ENCODE measurements at places on chromosomes 2 and 18. TPM values are rescaled to one million over a fixed set of nuclear protein-coding genes. Genes with fewer than 3 reads are reported as not detected.

Gene TGIF1
- polyA plus RNA-seq: 81.7 TPM

Gene CDH7
- polyA plus RNA-seq: 19.6 TPM

Gene ICOS
- polyA plus RNA-seq: 0.06 TPM

Gene MOCOS
- 1.1 TPM for polyA plus RNA-seq

Gene ZBTB7C
- polyA plus RNA-seq: 12.6 TPM

Gene GRP
- not detected for polyA plus RNA-seq

Gene ALK
- 0.31 TPM for polyA plus RNA-seq

Gene KCNG2
- not detected for polyA plus RNA-seq

Gene PLGLB1
- polyA plus RNA-seq: 7.8 TPM

Gene SCN7A
- polyA plus RNA-seq: 12.7 TPM

Gene CRYGD
- not detected for polyA plus RNA-seq

Gene RUFY4
- 0.24 TPM for polyA plus RNA-seq

Gene MCFD2
- 97.3 TPM for polyA plus RNA-seq

Gene CXCR1
- not detected for polyA plus RNA-seq

Gene CYP26B1
- polyA plus RNA-seq: 12.6 TPM

Gene B4GALT6
- polyA plus RNA-seq: 16.7 TPM

Gene CREG2
- polyA plus RNA-seq: 0.75 TPM

Gene CEP68
- polyA plus RNA-seq: 30.7 TPM

Gene ERBB4
- polyA plus RNA-seq: 45.5 TPM

Gene FHL2
- 36.9 TPM for polyA plus RNA-seq

Gene UCN
- 0.59 TPM for polyA plus RNA-seq

Gene MAL
- polyA plus RNA-seq: 306 TPM

Measured in right renal cortex interstitium (tissue), 3 donors.